ENCODE measurements at places on chromosomes 2 and 18. TPM values are rescaled to one million over a fixed set of nuclear protein-coding genes. Genes with fewer than 3 reads are reported as not detected.

GRCh38 chr2:7841751-7842150, 840.1 kb upstream of the ID2 start:
- DNase-seq: no peak

IL36A gene
- polyA plus RNA-seq: not detected

- no peak for DNase-seq
Observed at GRCh38 chr18:21598726-21599584, 1.5 kb downstream of the ESCO1 start.

AKAIN1 gene
- 0.34 TPM for polyA plus RNA-seq

FBXO48 gene
- polyA plus RNA-seq: 4.3 TPM

DNA sequence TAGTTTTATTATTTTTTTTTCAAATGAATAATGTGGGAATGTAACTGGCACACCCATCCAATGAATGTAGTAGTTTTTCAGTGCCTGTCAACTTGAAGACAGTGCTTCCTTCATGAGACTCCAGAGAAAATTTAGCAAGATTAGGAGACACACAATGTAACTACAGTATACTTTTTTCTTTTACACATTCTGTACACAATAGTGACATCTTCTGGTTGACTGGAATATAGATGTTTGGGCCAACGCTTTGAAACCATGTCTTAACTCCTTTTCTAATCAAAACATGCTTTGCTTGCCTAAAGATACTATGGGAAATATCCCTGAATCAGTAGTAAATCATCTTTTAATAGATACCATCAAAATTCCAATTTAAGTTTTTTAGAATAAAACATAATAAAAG, 229.5 kb upstream of the ZC3H15 start:
- no peak for DNase-seq

GRCh38 chr2:45119038-45119437, 109.8 kb upstream of the SIX2 start:
- DNase-seq: no peak

DNA sequence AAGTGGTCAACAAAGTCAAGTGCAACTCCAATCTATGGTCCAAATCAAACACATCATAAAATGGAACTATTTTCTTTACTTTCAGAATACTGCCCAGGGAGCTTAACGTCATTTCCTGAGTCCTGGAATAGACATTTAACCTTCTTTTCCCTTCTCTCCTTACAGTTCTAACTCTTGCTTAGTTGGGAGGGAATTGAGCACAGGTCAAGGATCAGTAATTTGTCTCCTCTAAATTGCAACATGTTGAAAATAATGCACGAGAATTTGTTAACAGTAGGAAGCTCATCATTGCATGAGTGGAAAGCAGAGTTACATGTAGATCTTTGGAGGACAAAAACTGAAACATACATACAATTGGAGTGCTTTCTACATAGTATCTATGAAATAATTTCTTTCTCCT, 87.7 kb downstream of the MEP1B start:
- no peak for DNase-seq
